ENCODE measurements at places on chromosomes 7 and 10.

- DNase-seq = no peak
Measured at GRCh38 chr7:86785641-86786040, 141.9 kb downstream of the GRM3 start.

DNA sequence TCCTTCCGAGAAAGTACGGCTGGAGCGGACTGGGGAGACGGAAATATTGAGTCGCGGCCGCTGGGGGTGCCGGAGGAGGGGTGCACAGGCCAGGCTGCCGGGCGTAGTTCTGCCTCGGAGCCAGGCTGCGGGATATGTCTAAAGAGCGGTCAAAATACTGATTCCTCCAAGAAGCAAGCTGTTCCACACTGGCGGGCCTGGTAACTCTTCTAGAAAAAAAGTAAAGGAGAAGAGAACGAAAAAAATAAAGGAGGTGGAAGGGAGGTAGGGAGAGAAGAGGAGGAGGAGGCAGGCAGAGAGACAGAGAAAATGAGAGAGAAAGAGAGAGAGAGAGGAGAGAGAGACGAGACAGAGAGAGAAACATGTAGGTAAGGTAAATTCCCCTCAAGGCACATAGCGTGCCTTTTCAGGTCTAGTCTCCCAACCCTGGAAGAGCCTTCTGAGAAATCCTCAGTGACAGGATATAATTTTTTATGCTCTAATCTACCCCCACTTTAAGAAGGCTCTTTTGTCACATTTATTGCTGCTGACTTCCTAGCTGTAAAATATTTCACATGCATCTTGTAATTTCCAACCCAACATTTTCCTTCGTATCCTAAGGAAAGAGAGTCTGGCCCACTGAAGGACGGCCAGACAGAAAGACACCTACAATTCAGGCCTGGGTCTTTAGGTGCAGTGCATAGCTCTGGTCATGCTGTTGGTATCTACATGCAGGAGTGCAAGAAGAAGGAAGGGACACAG, 5.7 kb downstream of the DLX5 start:
- DNase-seq = no peak

- no peak for DNase-seq
Measured at GRCh38 chr10:71658467-71658745, 61.2 kb downstream of the C10orf105 start.

DNA sequence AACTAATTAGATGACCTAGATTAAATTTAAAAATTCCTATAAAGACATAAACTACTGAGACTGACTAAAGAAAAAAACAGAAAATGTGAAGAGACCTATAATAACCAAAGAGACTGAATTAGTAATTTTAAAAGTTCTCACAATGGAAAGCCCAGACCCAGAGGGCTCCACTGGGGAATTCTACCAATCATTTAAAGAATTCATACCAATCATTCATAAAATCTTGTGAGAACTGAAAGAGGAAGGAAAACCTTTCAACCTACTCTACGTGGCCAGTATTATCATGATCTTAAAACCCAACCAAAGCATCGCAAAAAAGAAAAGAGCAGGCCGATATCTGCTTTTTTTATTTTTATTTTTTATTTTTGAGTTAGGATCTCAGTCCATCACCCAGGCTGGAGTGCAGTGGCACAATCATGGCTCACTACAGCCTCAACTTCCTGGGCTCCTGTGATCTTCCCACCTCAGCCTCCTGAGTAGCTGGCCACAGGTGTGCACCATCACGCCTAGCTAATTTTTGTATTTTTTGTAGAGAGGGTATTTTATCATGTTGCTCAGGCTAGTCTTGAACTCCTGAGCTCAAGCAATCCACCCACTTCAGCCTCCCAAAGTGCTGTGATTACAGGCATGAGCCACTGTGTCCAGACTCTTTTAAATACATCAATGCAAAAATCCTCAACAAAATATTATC, 48.6 kb downstream of the DGKI start:
- DNase-seq = no peak

DNA sequence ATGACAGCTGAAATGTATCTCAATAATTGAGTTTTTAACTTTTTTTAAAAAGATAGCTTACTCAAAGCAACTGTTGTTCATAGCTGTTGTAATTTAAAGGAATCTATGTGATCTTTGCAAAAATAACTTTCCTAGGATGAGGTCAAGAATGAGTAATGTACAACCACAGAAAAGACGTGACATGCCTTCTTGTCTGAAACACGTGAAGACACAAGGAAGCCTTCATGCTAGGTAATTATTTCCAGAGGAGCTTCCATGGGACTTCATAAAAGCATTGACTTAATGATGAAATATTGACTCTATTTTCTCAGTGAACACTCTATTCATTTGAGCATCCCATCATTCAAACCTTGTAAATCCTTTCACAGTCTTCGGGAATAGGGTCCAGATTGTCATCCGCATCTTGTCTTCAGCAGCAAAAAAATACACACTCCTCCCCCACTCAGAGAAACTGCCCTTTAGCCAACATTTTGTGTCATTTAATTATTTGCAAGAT, 528.0 kb downstream of the NRG3 start:
- no peak for DNase-seq

GRCh38 chr7:141928146-141928844, 12.1 kb downstream of the OR9A4 start:
- no peak for DNase-seq

GRCh38 chr7:70646536-70647248, 485.3 kb upstream of the GALNT17 start:
- no peak for DNase-seq

DNA sequence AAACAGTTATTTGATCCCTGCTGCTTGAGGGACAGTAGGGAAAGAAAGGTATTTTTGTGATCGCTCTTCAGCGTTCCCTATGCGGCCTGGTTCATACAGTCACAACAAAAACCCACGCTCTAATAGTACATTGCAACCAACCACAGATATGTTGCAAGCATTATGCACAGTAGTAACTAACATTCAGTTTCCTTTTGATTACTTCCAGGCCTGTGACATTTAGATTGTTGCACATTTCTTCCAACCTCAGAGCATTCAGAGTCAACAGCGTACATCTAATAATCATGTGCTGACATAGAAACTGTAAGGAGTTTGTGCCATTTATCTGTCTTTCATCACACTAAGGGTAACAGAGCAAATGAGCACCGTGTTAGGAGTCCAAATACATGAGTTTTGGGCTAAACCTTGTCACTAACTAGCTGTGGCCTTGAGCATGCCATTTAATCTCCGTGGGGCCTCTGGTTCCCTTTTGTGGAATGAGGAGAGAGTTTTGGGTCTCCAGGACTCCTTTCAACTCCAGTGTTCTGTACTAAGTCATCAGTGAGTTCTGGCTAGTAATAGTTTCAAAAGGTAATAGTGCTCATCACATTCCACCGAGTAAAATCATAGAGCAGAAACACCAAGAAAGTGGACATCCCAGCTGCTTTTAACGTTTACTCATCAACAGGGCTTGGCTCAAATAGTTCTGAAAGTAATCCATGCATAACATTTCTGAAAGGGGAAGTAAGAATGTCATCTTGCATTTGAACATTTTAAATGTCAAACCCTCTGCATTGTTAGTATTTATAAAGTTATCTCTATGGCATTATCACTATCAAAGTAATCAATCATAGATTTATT, 99.0 kb upstream of the FZD1 start:
- no peak for DNase-seq
